ENCODE measurements at places on chromosomes 4 and X.

DNA sequence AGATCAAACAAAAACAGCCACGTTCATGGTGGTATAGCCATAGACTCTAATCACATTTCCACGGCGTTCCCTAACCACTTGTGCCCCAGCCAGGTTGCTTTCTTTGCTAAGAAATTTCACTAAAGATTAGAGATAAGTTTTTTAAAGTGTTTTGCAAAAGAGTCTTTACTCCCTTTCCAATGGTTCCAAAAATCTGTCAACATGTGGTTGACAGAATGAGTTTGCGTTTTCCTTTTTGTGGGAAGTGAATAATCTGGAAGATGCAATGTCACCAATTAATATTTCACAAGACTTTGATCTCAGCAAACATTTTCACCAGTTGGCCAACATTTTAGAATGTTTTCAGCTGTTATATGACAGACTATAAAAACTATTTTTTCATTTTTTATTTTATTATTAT lies 35.3 kb downstream of the CXCL1 start:
- no peak for DNase-seq

DNA sequence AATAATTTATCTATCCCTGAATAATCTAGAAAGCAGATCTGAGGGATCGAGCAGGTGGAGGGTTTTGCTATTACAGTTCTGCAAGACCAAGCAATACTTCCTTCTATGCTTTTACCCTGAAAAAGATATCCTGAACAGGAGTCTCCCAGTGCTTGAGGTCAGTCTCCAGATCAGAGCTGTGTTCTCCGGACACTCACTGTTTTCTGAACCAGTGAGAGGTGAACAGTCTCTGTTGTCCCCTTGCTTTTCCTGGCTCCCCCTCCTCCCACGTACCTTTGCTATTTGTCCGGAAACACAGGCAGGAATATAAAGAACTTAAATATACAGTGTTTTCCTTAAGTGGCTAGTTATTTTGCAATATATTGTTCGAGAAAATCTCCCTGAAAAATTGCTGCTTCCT lies 116.6 kb downstream of the ATXN3L start:
- DNase-seq = no peak

- no peak for DNase-seq
These were observed 29.0 kb upstream of the PSAPL1 start for GRCh38 chr4:7463566-7464258.

DNA sequence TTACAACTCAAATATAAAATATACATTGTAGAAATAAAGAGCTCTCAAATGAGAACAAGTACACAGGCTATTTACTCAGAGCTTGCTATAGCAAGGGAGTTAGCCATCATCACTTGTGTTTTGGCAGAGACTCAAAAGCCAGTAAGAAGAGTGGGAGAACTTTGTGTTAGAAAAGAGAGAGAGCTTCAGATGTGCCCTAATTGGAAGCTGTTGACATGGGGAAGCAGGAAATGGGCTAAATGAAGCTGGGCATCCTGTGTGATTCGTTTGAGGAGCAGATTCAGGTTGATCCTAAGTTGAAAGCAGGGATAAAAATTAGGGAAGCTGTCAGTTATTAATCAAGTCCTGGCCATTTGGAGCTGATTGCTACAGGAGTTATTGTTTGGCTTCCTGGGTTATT lies 207.4 kb upstream of the MAOA start:
- DNase-seq = no peak

GRCh38 chr4:113328514-113328913 lies 279.1 kb downstream of the ANK2 start:
- no peak for DNase-seq

GRCh38 chrX:47380268-47380667 lies 9.9 kb downstream of the ZNF157 start:
- no peak for DNase-seq

DNA sequence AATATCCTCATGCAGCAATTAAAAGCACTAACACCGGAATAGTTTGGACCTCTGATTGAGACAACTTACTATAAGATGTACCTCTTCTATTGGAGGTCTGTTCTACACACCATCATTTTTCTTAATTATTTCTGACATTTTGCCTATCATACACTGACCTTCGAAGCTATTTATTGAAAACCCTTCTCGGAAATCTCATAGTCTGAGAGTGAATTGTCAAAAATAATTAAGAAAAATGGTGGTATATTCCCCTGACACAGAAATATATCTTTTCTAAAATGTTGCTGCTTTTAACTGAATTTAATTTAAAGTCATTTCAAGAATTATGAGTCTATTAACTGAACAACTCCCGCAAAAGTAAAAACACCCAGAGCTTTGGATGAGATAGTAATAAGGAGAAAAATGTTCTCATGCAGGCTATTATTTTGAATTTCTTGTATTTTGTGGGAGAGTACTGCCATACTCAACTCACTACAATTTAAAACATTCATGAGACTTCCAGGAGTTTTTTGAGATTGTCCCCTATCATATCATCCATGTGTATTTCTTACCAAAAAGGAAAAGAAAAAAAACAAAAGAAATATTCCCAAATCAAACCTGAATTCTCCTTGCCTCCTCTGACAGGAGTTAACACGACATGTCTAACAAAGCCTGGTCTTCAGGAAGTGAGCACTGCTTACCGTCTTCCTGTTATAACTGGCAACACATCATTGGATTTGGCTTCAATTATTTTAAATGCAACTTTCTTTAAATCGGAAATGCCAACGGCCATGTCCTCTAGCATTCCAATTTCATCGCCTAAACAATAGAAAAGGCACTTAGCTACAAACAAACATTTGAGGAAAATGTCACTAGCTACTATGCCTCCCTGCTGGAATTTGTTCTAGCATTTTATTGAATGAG lies 485.3 kb downstream of the IL15 start:
- DNase-seq = no peak

- no peak for DNase-seq
These were observed 34.5 kb downstream of the WDFY3 start for GRCh38 chr4:84931961-84932360.

- no peak for DNase-seq
These were observed 826.0 kb downstream of the RAB28 start for GRCh38 chr4:12658146-12658545.

- no peak for DNase-seq
These were observed 5.3 kb upstream of the PYURF start for GRCh38 chr4:88528861-88529260.

DNA sequence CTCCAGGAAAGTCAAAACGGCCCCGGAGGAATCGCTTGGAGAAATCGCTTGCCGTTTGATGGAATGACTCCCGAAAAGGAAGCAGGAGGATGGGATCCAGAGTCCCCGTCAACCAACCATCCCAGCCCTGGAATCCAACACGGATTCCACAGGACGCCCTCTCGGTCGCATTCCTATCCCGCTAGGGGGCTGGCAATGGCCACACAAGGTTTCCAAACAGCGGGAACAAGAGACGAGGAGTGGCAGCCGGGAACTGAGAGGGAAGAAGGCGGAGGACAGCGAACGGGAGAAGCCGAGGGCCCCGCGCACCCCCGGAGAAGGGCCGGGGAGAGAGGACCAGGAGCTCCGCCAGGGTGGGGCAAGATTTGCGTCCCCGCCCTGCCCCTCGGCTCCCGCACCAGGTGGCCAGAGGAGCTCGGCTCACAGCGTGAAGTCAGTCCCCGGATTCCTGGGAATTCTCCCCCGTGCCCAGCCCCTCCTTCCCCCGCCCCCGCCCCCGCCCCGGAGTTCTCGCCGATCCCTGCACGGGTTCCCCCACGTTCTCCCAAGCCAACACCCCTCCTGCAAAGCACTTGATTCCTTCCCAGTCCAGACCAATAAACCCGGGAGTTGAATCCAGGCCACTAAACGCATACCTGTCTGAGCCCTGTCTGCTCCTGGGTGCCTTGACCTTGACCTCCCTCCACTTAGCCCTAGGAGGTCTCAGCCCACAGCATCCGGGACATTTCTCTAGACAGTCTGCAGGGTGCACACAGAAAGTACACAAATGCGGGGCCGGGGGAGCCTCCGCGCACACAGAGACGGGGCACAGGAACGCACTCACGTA lies 1.4 kb downstream of the PDZD4 start:
- no peak for DNase-seq

GRCh38 chr4:744212-744841 lies 38.7 kb downstream of the PCGF3 start:
- DNase-seq = no peak

DNA sequence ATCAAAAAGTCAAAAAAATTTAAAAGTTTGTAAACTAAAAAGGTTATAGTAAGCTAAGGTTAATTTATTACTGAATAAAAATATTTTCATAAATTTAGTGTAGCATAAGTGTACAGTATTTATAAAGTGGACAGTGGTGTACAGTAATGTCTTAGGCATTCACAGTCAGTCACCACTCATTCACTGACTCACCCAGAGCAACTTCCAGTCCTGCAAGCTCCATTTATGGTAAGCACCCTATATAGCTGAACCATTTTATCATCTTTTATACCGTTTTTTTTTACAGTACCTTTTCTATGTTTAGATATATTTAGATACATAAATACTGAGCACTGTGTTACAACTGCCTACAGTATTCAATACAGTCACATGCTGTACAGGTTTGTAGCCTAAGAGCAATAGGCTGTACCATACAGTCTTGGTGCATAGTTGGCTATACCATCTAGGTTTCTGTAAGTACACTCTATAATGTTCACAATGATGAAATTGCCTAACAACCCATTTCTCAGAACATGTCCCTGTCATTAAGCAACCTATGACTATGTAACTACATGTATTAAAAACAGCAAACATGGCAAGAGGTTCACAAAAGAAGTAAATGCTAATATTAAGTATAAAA lies 18.6 kb downstream of the ACSL4 start:
- DNase-seq = no peak

DNA sequence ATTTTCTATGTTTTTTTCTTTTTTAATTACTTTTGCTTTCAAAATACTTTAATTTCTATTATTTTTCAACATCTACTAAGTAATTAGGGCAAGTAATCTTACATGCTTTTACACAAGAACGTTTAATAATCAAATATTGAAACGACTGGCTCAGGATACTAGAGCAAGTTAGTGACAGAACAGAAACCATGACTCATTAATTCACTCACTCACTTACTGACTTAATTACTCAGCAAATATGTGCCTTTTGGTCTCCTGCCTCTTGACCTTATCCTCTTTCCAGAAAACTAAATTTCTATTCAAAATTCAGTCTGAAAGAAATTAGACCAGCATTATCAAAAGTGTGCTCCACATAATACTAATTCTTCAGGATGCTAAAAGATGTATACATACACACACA lies 314.9 kb upstream of the TEX13C start:
- DNase-seq = no peak

DNA sequence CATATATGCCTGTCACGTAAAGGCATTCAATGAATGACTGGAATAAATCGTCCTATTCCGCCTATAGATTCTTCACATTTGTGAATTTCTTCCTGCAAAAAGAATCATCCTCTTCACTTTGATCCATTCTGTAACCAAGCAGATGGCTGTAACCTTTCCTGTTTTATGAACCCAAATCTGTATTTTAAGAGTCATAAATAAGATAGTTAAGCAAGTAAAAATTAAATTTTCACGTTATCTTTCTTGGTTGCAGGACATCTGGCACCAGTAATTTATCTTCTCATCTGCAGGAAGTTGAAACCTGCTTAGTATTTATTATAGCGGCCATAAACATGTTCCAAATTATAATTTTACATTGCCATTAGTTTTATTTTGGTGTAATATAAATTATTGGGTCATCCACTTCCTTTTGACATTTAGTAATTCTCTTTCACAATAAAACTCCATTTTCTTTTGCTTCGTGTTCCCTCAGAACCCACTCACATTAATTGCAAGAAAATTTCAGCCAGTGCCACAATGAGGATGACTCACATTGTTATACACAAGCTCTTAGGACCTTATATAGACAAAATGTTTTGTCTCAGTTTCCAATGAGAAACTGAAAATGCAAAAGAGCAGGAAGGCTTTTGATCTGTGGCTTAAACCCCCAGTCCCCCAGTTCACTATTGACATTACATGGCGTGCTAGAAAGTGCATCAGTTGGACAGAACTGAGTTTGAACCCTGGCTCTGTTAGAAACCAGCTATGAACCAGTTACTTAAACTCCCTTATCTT lies 51.1 kb downstream of the TMEM156 start:
- no peak for DNase-seq

DNA sequence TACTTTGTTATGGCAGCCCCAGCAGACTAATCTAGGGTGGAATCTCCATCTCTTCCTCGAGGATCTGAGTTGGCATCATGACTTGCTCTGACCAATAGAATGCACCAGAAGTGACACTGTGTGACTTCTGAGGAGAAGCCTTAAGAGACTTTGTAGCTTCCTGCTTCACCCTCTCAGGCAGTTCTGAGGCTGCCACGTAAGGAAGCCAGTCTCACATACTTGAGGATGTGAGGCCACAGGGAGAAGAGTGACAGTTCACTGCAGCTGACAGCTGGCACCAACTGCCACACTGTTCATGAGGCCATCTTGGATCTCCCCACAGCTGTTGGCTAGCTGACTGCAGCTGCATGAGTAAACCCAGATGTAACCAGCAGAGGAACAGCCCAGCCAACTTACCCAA lies 29.3 kb upstream of the BCOR start:
- DNase-seq = no peak

GRCh38 chrX:13666836-13667235 lies 13.9 kb downstream of the TCEANC start:
- DNase-seq = no peak

GRCh38 chr4:4539481-4539880 lies 2.4 kb downstream of the STX18 start:
- no peak for DNase-seq

GRCh38 chrX:8873956-8874355 lies 72.8 kb upstream of the FAM9A start:
- DNase-seq = no peak

DNA sequence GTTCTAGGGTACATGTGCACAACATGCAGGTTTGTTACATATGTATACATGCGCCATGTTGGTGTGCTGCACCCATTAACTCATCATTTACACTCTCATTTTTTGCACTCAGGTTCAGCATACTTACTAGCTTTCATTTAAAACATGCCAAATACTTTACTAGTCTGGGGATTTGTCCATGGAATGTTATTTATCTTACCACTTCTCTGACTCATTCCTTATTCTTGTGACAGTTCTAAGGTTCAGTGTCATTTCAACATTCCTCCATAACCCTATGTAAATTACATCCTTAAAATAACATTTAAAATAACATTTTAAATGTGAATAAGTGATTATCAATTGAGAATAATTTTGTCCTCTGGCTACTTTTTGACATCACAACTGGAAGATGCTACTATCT lies 19.5 kb upstream of the SYTL5 start:
- DNase-seq = no peak

DNA sequence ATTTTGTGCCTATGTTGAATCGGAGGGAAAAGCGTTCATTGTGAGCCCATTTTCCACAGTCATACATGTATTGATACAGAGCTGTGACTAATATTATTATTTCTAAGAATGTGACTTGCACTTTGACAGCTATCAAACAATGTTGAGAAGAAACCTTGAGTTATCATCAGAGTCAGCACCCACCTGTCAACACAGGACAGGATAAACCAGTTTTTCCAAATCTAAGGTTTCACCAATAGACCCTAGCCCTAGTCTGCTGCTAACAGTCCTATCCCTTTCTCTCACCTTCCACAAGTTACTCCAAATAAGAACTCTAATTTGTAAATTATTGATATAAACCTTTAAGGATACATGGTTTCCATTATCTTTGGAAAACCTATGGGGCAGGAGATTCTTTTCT lies 47.7 kb upstream of the DHX15 start:
- no peak for DNase-seq

All from neural crest cell (in vitro differentiated cells).